ENCODE measurements at places on chromosomes 2 and 18. TPM values are rescaled to one million over a fixed set of nuclear protein-coding genes. Genes with fewer than 3 reads are reported as not detected.

Gene RAPH1
- total RNA-seq: 3.0 TPM

Gene FZD7
- total RNA-seq: 0.93 TPM

Gene FLACC1
- total RNA-seq: 5.5 TPM

Gene COBLL1
- total RNA-seq: 0.05 TPM

Gene HAAO
- total RNA-seq: not detected

Gene YIPF4
- total RNA-seq: 37.0 TPM

Gene DHRS9
- not detected for total RNA-seq

Gene CRYGC
- total RNA-seq: not detected

Gene ANKRD53
- not detected for total RNA-seq

Gene POTEI
- total RNA-seq: not detected

Gene OSR1
- total RNA-seq: not detected

Gene KCNG2
- total RNA-seq: not detected

Gene IL1RL1
- 0.15 TPM for total RNA-seq

Gene FTCDNL1
- total RNA-seq: 2.4 TPM

Gene CKAP2L
- total RNA-seq: 45.4 TPM

Gene NTSR2
- total RNA-seq: not detected

Gene KLHL14
- not detected for total RNA-seq

Gene SFXN5
- total RNA-seq: 5.3 TPM
